ENCODE measurements at places on chromosomes 7 and 10.

DNA sequence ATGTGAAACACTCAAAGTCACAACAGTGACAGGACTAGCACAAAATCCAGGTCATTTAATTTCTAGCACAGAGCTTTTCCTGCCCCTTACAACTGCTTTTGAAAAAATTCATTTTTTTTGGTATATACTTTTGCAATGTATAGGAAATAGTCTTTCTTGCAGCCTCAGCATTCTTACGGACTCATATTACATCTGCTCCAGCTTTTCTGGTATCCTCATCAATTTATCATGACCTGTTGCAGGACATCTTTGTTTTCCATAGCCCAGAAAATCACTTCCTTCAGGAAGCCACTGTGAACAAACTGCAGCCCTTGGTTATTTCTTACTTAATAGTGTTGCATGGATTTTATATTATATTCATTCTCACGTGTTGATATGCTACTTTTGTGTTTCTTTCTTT, 347.9 kb upstream of the MTPN start:
- no peak for DNase-seq

DNA sequence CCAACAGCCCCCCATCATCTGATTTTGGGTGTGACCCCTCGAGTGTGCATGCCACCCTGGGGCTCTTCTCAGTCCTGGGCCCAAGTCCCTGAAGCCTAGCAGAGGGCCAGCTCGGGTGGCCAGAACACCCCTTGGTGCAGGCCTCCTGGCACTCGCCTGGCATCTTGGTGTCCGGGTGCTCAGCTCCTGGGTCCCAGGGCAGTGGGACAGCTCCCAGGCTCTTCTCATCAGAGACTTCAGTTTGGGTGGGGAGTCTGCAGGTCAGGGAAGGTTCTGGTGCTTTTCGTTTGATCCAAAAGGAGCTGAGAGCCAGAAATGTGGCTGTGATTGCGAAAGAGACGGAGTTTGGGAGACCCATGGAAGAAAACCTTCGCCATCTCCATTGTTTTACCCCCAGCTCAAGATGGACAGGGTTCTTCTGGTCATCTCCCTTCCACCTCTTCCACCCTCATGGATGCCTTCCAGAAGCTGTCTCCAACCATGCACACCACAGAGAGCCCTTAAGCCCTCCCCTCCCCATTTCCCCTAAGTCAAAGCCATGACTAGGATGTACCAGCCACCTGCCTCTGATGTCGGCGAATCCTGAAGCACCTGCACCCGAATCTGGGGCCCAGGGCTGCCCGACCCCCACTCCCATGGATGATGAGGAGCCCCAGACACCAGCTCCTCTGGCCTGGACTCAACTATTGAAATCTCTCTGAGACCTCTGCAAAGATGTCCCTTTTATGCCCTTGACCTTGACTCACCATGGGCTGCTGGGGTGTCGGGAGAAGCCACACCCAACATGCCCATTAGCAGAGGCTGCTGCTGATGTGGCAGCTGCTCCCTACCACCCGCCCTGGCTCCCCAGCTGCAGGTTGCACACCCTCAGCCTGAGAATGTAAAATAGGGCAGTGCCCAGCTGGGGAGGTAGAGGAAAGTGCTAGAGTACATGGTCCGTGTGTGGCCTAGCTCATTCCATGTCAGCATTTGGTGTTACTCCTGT, 55.3 kb downstream of the ADCYAP1R1 start:
- DNase-seq = no peak

- no peak for DNase-seq
Observed at GRCh38 chr7:467393-467828, 52.2 kb downstream of the PDGFA start.

- no peak for DNase-seq
Observed at GRCh38 chr7:101109368-101109767, 17.5 kb upstream of the SERPINE1 start.

- no peak for DNase-seq
Observed at GRCh38 chr10:43318976-43319960, 52.2 kb upstream of the FXYD4 start.

GRCh38 chr7:1260244-1260635, 27.6 kb downstream of the UNCX start:
- DNase-seq = no peak

- no peak for DNase-seq
Observed at GRCh38 chr10:95297402-95297801, 6.6 kb upstream of the PDLIM1 start.

- DNase-seq = no peak
Observed at GRCh38 chr7:32258265-32258664, 188.1 kb upstream of the PDE1C start.

GRCh38 chr10:91579329-91579985, 53.4 kb downstream of the PPP1R3C start:
- no peak for DNase-seq

DNA sequence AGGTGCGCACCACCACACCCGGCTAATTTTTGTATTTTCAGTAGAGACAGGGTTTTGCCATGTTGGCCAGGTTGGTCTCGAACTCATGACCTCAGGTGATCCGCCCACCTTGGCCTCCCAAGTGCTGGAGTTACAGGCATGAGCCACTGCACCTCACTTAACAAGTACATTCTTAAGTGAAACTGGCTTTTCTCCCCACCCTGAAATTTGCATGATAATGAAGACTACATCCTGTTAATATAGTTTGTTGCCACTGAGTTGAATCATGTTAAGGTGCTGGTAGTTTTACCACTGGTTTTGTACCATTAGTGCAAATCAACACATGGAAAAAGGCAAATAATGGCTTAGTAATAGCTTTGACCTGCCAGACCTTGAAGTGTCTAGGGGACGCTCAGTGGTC, 62.2 kb downstream of the MPLKIP start:
- no peak for DNase-seq

DNA sequence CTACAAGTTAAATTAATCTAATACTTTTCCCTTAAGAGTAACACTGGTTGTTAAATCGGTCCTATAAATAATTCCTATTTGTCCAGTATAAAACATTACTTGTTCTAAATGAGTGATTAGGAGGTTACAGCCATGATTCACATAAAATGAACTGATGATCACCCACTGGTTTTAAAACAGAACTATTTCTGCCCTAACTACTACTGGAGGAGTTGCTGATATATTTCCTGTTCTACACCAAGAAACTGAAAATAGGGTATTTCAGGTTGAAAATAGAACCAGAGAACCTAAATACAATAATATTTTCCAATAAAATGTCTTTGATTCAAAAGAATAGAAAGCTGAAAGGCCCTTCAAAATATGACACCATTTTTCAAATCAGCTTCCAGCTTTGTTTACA, 30.9 kb downstream of the DNAJC1 start:
- DNase-seq = no peak

GRCh38 chr7:92963566-92963965, 127.2 kb upstream of the CDK6 start:
- no peak for DNase-seq

GRCh38 chr10:91556691-91557566, 75.9 kb downstream of the PPP1R3C start:
- no peak for DNase-seq

DNA sequence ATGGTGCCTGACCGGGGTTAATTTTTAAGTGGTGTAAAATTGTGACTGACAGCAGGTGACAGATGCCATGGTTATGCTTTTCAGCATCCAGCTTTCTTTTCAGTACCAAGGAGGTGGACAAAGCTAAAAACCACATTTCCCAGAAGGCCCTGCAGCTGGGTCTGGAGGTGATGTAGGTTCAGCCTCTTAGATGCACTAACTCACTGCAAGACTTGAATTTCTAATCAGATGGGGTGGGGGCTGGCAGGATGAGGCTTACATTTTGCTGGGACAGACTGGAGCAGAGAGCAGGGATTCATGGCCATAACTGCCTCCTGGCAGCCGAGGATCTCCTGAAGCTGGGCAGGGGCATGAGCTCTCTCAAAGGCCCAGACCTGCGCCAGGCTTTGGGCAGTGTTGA, 52.4 kb downstream of the PDIA4 start:
- DNase-seq = no peak

- no peak for DNase-seq
Observed at GRCh38 chr7:121178869-121179497, 149.8 kb upstream of the WNT16 start.

DNA sequence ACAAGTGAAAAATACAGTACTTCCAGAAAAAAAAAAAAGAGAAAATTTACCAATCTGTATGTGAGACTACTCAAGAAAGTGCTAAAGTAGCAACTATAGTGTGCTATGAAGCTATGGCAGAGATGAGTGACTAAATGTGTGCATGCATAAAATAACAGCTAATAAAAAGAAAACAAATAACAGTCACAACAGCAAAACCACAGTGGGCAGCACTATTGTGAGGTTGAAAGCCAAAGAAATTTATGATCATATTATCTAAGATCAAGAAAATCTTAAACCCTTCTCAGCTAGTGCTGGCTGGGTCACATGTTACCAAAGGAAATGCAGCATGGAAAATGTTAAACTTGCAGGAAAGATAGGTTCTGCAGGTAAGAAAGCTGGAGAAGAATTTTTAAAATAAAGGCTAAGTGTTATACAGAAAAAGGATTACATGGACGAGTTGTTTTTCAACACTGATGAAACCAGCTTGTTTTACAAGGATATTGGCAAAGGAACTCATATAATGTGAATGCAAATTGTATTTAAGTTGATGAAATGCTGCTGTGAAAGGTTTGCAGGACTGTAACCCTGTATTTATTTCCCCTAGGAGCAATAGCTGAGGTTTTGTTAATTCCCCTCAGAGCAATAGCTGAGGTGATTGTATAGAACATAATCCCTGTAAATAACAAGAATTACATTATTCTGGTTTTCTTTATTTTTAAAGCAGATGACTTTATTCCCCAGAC, 15.6 kb upstream of the OR2A5 start:
- DNase-seq = no peak

DNA sequence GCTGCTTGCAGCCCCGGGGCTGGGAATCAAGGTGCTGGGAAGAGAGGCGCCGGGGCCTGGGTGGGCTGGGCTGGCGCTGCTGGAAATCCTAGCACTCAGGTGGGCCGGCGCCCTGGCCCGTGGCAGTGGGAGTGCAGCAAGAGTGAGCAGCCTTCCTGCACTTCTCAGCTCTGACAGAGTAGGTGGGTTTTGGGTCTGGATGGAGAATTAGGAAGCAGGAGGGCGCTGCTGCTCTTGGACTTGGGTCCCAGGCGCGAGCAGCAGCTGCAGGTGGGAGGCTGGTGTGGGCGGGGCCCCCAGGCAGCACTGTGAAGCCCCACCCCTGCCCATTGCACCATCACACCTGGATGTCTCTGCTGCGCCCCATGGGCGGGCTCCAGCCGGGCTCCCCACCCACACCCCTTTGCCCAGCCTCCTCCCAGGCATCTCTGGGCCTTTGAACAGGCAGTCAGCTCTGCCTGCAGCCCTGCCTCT, 6.0 kb downstream of the BRI3 start:
- DNase-seq = no peak

DNA sequence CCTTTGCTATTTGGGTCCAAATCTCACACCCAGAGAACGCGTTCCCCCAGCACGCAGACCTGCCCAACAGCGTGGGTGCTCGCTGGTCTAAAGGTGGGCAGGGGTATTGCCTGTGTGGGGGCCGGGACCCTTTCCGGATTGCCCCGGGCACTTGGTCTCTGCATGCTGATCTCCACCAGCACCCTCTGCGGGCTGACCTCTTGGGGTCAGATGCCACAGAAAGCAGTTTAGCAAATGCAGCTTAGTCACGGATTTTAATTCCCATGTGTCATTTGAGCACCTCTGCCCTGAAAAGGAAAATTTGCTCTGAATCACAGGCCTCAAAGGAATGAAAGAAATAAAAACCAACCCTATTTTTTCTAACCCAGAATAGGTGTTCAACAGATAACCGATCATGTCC, 46.7 kb downstream of the PKD1L1 start:
- no peak for DNase-seq

DNA sequence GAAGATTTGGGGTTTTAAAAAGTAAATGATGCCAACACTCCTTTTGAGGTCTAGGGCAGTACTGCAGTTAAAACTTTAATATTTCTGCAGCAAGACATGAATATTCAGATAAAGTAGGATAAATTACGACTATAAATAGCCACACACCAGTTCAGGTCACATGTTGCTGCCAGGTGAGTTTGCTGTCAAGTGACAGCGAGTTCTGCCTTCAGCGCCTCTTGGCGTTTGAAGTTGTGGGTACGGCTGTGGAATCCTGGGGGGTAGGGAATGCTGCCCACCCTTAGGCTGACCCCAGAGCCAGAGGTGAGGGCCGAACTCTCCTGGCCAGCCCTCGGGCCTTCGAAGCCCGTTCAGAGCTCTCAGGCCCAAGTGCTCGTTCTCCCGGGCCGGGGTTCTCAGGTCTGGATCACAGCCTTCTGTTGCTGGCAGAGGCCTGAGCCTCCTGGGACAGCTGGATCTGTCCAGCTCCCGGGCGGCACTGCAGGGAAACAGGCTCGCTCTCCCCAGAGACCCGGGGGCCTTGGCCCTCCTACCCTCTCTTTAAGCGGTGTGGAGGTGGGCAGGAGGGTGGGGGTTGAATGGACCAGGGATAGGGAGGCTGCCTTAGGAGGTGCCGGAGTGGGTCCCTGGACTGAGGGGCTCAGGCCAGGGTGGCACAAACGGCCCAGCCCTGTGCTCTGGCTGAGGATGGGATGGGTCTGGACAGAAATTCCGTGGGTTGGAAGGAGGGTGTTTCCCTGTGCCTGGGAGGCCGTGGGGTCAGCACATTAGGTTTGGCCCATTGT, 5.4 kb downstream of the BRI3 start:
- no peak for DNase-seq

GRCh38 chr10:124539935-124540641, 78.5 kb downstream of the LHPP start:
- DNase-seq = peak; percentile 38

DNA sequence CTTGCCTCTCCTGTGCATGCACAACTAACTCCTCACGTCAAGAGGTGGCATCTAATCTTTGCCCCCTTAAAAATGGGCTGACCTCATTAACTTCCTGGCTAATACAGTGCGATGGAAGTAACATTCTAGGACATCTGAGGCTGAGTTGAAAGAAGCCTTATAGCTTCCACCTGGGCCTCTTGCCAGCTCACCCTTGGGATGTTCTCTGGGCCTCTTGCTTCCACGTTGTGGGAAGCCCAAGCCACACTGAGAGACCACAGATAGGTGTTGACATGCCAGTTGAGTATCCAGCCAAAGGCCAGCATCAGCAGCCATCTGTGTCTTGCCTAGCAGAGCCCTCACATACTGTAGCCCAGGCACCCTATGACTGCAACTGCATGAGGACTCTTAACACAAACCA, 60.8 kb upstream of the GDF10 start:
- DNase-seq = no peak

GRCh38 chr10:24456322-24456721, 247.4 kb downstream of the KIAA1217 start:
- DNase-seq = no peak

GRCh38 chr7:5226921-5227785, 37.1 kb downstream of the WIPI2 start:
- no peak for DNase-seq

- no peak for DNase-seq
Observed at GRCh38 chr10:30587522-30588031, 42.0 kb downstream of the LYZL2 start.

Data from activated CD8-positive, alpha-beta memory T cell treated with anti-CD3 and anti-CD28 coated beads for 4 hours (primary cell).